ENCODE measurements at places on chromosomes 3 and 15. TPM values are rescaled to one million over a fixed set of nuclear protein-coding genes. Genes with fewer than 3 reads are reported as not detected.

DNA sequence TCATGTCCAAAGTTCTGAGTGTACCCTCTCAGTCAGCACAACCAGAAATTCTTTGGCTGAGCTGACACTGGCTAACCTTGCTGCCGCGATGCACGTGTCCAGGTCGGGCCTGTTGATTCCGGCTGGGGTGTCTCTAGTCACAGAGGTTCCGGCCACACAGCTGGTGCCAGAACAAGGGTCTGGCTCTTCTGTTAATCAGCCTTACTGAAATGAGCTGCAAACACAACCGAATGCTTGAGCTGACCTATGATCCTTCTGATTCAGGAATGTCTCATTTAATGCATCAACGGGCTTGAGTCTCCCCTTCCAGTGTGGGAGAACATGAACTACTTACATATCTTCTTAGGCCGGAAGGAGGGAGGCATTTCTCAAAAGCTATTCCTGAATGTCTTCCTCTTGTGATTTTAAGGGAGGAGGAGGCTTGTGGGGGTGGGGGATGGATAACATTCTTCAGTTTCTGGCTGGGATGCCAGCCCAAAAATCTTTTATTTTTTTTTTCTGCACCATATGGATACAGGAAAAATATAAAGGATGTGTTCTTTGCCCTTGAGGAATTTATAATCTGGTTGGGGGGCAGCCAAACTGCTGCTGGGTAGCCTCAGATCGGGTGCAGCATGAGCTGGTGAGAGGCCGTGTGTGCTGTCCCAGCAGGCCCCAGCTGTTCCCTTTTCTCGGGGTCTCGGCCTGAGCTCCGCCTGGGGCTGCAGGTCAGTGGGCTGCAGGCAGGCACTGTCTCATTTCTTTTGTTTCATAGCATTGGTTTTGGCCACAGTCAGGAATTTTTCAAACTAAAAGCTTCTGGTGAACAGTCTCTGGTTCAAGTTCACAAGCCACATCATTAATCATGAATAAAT lies 319.1 kb upstream of the TBL1XR1 start:
- no peak for ATAC-seq

Gene CFAP100
- not detected for total RNA-seq

Gene CCDC12
- total RNA-seq, result 59.8 TPM

Gene NR2E3
- not detected for total RNA-seq

DNA sequence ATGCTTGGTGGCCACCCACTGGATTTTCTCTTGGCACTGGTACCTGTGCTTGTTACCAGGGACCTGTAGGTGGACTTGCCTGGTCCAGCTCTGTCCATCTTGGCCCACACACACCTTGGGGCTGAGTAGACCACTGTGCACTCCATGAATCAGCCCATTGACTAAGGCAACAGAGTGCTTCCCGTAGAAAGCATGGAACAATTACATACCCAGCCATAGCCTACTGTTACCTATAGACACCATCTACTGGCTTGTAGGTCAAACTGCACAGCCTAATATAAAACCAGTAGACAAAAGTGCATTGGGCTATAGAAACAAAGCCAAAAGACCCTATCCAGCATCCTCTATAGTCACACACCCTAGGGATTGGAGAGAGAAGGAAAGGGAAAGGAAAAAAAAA lies 378.9 kb downstream of the OTOL1 start:
- no peak for ATAC-seq

DNA sequence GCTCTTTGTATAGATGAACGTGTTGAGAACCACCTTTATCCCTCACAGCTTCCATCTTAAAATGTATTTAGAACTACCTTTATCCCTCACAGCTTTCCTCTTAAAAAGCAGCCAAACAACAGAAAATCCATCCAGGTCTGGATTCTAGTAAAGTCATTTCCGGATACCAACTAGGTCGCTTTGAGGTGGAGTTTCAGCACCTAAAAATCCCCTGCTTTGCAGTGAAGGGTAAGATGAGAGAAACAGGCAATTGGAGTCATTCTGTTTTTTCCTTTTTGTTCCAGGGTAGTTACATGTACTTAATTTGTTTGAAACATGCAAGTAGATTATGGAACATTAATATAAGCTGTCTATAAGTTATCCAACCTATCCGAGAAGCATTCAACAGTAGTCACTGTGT lies 192.0 kb downstream of the UBE2E2 start:
- ATAC-seq, result no peak

DNA sequence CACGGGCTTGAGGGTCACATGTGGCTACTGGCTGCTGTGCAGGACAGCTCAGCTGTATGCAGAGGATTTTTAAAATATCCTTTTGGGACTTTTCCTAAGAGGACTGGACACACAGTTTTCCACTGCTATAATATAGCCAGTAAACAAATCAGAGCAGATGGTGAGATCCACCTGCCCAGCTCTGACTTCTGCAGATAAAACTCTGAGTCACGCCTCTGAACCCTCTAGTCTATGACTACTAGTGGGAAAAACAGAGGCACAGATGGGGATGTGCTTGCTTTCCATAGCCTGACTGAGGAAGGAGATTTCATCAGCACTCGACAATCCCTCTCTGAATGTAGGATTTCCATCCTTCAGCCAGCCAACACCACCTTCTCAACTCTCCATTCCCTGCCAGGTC lies 45.1 kb downstream of the COLQ start:
- ATAC-seq, result no peak

Gene HHLA2
- 1.3 TPM for total RNA-seq

GRCh38 chr3:65251375-65251774 lies 563.6 kb upstream of the ADAMTS9 start:
- no peak for ATAC-seq

DNA sequence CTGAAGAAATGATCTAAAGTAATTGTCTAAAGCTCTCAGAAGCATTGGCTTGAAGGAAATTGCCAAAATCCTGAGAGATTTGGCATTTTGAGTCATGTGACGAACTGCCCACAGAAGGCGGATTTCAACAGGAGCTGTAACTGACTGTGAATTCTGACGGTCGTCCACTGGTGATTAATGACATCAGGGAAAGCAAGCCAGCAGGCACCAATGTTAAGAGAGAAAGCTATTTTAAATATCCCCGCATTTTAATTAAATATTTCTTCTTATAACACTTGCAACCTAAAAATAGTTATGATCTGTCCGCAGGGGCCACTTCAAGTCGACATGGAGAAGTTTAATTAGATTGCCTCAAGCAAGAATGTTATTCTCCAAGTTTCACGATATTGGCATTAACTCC lies 51.6 kb downstream of the WNT5A start:
- no peak for ATAC-seq

Gene ITIH1
- total RNA-seq, result not detected

GRCh38 chr15:48479751-48480150 lies 148.5 kb downstream of the DUT start:
- ATAC-seq, result no peak

- ATAC-seq, result no peak
Measured at GRCh38 chr3:196541684-196542445, 26.5 kb downstream of the WDR53 start.

- no peak for ATAC-seq
Measured at GRCh38 chr3:170551252-170551651, 34.6 kb downstream of the SLC7A14 start.

DNA sequence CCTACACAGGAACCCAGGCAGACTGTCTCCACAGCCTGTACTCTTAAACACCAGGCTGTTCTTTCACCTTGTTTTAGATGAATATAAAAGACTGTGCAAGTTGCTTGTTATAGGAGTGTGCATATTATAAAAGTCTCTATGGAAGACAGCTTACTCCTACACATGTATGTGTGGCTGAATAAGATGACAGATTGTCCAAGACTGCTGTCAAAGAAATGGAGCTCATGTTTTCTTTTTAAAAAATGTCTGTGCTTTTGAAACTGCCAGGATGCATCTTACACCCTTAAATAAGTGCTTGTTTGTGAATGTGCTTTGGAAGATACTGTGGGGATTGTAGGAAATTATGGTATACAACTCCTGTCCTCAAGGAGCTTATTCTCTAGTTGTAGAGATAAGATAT lies 237.4 kb downstream of the BBX start:
- ATAC-seq, result no peak

GRCh38 chr3:136177876-136178275 lies 18.3 kb downstream of the MSL2 start:
- ATAC-seq, result peak; percentile 61

DNA sequence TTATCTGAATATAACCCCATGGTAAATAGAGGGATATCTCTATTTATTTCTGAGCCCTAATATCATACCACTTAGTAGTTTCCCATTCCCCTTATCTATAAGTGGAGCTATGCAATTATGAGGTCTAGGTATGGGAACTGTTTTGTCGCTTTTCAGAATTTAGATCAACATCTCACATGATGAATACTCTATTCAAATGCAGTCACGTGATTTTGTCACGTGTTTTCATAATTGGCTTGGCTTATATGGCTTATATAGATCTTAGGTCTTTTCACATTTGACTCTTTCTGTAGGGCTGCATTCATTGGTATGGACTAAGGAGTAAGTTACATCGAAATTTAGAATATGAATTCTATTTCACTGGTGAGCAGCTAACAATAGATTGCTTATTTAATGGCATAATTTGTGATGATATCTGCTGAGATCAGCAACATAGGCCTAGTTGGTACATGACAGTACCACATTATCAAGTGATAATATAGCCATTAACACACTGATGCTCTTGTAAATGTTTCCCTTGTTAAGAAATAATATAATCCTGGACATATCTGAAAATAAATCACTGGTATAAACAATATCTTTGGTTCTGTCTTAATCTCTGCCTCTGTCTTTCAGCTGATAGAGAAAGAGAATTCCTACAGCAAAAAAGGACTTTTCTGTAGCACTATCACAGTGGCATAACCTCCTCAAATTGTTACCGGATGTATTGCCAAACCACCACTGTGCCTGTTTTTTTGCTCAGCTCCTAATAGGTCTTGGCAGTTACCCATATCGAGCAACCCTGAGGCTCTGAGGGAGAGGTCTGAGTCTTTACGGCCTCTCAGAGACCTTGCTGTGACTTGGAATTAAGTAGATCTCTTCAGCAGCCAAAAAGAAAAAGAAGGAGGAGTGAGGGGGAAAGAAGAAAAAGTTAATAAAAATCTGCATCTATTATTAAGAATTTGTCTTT lies 357.1 kb downstream of the ZPLD1 start:
- ATAC-seq, result no peak

Gene MYL3
- total RNA-seq, result not detected

Gene FBXL2
- 0.11 TPM for total RNA-seq

DNA sequence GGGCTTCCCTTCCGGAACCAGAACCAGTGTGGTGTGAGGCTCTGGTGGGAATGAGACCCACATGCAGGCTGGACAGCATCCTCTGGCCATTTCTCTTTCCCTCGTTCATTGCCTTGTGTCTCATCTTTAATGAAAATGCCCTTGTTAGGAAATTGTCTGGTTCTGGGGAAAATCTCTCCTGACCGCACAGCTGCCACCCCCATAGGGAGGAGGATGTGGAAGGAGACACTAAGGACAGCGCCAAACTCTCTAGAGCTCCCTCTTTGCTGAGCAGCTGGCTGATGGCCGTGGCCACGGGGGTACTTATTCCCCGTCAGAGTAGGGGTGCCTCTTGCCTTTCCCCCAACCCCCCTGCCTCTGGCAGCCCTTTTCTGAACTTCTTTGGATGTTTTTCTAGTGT lies 297.6 kb upstream of the C2CD4B start:
- ATAC-seq, result no peak

DNA sequence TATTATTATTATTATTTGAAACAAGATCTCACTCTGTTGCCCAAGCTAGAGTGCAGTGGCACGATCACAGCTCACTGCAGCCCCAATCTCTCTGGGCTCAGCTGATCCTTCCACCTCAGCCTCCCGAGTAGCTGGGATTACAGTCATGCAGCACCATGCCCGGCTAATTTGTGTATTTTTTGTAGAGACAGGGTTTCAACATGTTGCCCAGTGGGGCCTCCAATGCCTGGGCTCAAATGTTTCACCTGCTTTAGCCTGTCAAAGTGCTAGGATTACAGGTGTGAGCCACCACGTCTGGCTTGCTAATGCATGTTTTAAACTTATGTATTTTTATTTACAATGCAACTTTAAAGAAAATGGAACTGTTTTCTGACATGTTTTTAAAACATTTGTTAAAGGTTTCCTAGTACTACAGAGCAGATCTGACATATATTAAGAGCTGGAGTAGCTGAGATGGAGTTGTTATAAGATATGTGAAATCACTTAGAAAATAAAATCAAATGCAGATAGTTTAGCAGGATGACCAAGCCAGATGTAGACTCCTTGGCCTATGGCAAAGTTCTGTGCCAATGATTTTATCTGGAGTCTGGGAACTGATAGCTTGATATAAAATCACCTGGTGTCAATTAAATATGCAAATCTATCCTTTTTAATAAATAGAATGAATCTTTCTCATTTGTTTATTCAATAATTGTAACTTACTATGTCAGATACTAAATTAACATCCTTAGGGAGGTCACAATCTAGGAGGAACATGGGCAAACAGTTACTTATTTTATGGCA lies 310.1 kb upstream of the NAALADL2 start:
- no peak for ATAC-seq

- ATAC-seq, result no peak
Measured at GRCh38 chr3:165193366-165194254, 2.6 kb downstream of the SLITRK3 start.

- ATAC-seq, result no peak
Measured at GRCh38 chr3:117887901-117888300, 1146.7 kb downstream of the IGSF11 start.

- no peak for ATAC-seq
Measured at GRCh38 chr3:149481056-149481455, 6.6 kb downstream of the TM4SF4 start.

DNA sequence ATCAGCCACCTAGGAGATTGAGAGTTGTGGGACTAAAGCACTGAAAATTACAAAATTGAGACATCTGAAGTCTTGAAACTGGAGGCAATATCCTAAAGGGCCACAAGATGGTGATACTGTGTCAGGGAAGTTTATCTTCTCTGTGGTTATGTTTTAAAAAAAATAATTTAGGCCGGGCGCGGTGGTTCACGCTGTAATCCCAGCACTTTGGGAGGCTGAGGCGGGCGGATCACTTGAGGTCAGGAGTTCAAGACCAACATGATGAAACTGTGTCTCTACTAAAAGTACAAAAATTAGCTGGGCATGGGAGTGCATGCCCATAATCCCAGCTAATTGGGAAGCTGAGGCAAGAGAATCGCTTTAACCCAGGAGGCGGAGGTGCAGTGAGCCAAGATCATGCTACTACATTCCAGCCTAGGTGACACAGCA lies 17.9 kb upstream of the NIT2 start:
- ATAC-seq, result peak; percentile 52

- no peak for ATAC-seq
Measured at GRCh38 chr3:29249829-29250345, 31.0 kb upstream of the RBMS3 start.

- ATAC-seq, result no peak
Measured at GRCh38 chr3:140296796-140297352, 361.9 kb downstream of the CLSTN2 start.

DNA sequence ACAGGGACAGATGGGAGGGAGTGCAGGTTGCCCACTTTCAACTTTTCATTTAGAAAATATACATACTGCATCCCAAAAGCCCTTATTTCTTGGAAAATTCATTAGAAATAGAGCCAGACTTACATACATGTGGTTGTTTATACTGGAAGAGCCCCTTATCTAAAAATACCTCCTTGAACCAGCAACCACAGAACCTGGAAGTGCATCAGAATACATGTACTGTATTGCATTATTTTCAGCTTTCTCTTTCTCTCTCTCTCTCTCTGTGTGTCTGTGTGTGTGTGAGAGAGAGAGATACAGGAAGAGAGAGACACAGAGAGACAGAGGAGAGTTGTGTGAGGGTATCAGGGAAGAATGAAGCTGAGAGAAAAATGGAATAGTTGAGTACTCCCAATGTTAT lies 29.5 kb upstream of the LSAMP start:
- no peak for ATAC-seq

- peak; percentile 84 for ATAC-seq
Measured at GRCh38 chr3:187833799-187834578, 88.7 kb upstream of the BCL6 start.

GRCh38 chr3:36546226-36546625 lies 165.9 kb downstream of the STAC start:
- ATAC-seq, result no peak

Data from activated T-helper 17 cell treated with anti-CD3 and anti-CD28 coated beads, Interleukin-2, amount 50 U/mL, for 72 hours (primary cell).